Lower lobe of right lung (tissue), 2 donors: ENCODE measurements at places on chromosomes 2 and 18. TPM values are rescaled to one million over a fixed set of nuclear protein-coding genes. Genes with fewer than 3 reads are reported as not detected.

The YWHAQ gene
- total RNA-seq = 175 TPM

The KCNK3 gene
- 26.8 TPM for total RNA-seq

The LONRF2 gene
- total RNA-seq = 2.1 TPM

The GCG gene
- total RNA-seq = not detected

The PREB gene
- total RNA-seq = 37.7 TPM

The FTCDNL1 gene
- 3.7 TPM for total RNA-seq

The HOXD10 gene
- total RNA-seq = not detected

The FHL2 gene
- total RNA-seq = 5.5 TPM

The TTC39C gene
- 14.6 TPM for total RNA-seq

The CTLA4 gene
- 0.86 TPM for total RNA-seq

The ZNF514 gene
- 19.9 TPM for total RNA-seq

The DES gene
- total RNA-seq = 64.5 TPM

The ERBB4 gene
- 25.3 TPM for total RNA-seq

DNA sequence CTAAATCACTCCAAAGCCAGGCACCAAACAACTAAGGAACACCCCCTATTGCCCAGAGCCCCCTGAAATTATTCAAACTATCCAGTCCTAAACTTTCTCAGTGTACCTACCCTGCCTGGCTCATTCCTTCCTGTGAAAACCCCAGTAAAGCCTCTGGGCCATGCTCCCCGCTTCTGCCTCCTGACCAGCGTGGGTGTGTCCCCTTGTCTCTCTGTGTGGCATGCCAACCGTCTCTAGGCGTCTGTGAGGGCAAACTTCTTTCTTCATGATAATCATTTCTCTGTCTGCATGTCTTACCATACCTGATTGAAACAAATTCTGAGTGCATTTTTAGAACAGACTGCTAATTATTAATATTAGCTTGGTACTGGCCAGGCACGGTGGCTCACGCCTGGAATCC lies 109.0 kb upstream of the MSH2 start:
- peak; percentile 67 for DNase-seq

DNA sequence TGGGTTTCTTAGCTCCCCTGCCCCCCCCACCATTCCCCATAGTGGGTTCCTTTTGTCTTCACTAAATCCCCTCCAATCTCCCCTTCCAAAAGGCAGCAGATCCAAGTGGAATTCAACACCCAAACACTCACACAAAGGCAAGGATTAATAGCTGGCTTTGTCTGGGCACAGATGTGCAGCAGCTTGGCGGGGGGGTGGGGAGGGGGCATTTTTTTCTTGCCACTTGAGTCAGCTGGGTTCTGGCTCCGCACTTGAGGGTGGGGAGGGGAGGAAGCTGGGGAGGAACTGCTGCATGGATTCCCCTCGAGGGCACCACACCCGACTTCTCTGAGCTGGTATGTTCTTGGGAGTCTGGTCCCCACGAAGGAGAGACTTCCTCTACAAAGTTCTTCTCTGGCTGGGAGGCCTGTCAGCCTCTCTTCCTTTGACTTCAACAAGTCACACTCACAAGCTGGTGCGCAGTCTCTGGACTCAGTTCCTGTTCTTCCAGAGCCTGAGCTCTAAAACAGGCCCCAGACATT lies 36.0 kb downstream of the SERTAD2 start:
- no peak for DNase-seq

DNA sequence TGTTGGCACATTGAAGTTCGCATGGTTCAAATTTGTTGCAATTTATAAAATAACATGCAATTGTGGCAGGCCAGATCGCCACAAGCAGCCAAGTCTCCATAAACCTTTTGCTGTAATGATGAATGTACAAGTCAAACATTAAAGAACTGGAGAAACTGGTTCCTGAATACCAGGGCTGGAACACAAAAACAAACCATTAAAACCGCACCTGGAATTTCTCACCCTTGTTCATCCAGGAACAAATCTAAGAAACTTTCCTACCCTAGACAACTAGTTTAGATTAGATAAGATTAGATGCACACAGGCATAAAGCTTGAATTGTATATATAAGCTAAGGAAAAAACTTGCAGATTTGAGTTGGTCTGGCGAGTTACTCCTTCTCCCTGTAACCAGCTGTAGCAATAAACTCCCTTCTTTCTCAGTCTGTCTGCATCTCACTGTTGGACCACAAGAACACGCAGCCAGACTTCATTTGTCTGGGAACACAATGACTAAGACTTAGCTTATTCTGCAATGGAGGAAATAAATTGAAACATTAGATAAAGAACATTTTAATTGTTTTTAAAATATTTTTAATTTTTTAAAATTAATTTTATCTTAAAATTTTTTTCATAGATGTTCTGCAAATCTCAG lies 1835.5 kb upstream of the LRRTM1 start:
- no peak for DNase-seq

GRCh38 chr2:208150956-208151355 lies 5.0 kb upstream of the CRYGB start:
- DNase-seq = no peak

DNA sequence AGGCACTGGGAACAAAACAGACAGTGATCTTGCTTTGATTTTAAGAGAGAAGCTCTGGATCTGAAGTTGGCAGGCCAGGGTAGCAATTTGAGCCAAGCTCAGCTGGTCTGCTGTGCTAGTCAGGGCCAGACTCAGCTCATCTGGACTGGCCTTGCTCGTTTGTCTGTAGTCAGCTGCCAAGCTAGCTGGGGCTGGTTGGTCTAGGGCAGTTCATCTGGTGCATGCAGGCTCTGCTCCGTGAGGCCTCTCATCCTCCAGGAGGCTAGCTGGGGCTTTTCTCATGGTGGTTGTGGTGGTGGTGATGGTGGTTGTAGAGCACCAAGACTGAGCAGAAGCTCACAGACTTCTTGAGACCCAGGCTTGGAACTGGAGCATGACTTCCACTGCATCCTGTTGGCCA lies 10.3 kb downstream of the FBLN7 start:
- no peak for DNase-seq

DNA sequence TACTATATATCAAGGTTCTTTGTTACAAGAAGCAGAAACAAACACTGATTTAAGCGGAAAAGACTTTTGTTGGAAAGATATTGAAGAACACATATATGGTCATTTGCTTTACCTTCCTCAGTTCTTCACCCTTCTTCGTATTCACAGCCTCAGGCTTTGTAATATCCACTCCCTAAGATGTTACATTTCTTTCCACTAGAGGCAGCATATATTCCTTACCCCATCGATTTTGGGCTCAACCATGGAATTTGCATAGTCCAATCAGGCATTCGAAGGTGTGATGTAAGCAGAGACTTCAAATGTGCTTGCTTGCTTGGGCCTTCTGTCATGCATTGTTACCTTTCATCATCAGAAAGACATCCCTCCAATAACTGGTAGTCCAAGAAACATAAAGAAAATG lies 287.4 kb downstream of the PID1 start:
- DNase-seq = no peak

DNA sequence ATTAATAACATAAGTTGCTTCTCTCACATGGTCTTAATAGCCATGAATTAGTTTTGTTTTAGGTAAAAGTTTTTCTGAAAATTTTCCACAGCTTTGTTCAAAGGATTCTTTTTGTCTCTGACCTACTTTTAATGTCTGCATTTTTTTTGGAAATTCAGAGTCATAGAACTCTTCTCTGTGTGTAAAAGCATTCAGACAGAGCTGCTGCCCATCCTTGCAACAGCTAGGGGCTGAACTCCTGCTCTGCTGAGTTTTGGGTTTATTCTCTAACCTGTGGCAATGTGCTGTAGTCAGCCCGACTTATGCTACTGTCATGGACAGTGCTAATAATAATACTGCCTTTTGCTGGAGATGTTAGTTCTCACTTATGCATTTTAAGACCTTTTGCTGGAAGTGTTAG lies 44.1 kb downstream of the RALBP1 start:
- DNase-seq = no peak

- DNase-seq = no peak
These were observed 277.7 kb upstream of the ERBB4 start for GRCh38 chr2:212816267-212816666.

- DNase-seq = no peak
These were observed 284.8 kb upstream of the CYRIA start for GRCh38 chr2:16950436-16950835.

GRCh38 chr18:75456199-75456631 lies 28.7 kb upstream of the SMIM21 start:
- no peak for DNase-seq

GRCh38 chr2:175362331-175362730 lies 180.8 kb upstream of the ATP5MC3 start:
- DNase-seq = no peak

DNA sequence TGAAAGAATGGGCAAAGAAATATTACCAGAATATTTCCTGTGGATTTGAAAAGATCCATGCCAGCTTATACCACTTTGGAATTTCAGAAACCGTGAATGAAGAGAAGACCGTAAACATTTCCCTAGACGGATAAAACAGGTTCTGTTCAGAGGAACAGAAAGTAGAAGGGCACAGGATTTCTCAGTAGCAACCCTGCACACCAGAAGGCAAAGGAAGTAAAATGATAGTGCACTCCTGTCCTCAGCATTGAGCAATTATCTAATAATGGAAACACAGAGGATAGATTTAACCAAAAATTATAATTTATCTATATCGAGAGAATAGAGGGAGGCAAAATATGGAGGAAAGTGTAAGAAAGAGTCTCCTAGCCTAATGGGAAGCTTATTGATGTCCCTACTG lies 87.0 kb upstream of the ITGA6 start:
- DNase-seq = no peak

DNA sequence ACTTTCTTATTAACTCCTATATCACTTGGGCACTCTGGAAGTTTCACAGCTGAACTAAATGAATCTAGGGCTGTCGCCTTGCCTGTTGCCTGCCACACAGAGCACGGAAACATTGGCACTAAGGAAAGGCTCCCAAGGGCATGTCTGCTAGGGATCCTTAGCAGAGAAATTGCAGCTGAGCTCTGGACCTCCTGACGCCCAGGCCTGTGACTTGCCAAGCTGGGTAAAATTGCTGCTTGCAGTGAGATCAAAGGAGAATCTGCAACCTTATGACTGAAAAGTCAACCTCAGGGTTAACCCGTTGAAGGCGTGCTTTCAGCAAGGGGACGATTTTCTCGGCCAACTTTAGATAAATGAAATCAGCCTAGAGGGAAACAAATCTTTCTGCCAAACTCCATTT lies 189.8 kb downstream of the NCK2 start:
- DNase-seq = no peak

GRCh38 chr2:84882414-84882738 lies 1.5 kb upstream of the TRABD2A start:
- no peak for DNase-seq

DNA sequence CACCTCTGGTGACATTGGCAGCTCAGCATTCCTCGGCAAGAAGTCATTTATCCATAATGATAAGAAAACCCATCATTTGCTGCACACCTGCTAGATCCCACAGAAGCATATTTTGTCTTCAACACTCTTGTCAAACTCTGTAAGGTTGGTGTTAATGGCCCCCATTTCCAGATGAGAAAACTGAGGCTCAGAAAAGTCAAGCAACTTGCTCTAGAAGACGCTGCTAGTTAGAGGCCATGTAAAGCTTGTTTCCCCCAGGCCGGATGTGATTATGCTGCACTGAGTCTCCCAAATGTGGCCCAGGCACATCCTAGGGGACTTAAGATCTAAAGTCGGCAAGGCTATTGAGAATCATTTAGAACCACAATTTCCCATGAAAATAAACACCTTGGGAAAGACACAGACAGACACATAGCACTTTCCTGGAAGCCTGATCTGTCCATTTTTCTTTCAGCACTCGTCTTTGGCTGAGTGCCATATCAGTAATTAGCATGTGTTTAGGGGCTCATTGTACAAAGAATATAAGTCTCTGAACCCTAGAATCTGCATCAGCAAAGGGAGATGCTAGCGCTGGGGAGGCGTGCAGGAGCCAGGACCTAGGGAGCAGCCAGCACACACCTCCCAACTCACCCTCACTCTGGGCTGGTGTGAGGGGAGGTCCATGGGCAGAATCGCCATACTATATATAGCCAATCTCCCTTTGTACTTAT lies 39.3 kb downstream of the C1QL2 start:
- no peak for DNase-seq

DNA sequence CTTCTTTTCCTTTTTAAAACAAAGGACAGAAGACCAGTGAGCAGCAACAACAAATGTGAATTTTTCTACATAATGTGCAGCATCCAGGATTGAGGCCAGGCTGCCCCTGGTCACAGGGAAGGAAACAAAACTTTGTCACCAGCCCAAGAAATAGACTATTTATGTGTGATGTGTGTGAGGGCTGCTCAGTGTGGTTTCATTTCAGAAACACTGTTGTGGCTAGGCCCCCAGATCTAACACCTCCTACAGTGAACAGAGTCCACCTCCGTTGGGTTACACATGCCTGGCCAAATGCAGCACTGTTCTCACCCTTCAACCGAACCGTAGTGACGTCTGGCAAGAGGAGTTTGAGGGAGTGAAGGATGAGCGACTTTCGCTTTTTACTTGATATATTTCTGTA lies 146.3 kb upstream of the RIOK3 start:
- no peak for DNase-seq

DNA sequence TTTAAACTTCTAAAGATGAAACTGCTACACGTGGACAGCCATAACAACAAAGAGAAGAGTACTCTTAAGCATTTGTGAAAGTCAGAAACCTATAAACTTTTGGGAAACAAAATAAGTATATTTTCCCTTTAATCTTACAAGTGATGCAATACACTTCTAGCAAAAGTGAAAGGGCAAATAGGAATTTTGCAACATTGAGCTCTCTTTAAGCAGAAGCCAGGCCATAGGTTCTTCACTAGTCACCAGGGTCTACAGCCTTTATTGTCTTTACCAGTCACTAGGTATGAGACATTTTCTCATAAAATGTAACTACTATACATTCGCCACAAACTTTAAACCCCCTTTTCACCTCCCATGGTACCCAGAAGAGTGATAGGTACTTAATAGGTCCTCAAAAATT lies 37.5 kb downstream of the SCN1A start:
- no peak for DNase-seq

GRCh38 chr2:54556621-54557121 lies 100.5 kb downstream of the SPTBN1 start:
- no peak for DNase-seq
